ENCODE measurements at places on chromosomes 12 and 14.

- no peak for DNase-seq
Observed at GRCh38 chr12:2111826-2112225, 59.0 kb downstream of the CACNA1C start.

DNA sequence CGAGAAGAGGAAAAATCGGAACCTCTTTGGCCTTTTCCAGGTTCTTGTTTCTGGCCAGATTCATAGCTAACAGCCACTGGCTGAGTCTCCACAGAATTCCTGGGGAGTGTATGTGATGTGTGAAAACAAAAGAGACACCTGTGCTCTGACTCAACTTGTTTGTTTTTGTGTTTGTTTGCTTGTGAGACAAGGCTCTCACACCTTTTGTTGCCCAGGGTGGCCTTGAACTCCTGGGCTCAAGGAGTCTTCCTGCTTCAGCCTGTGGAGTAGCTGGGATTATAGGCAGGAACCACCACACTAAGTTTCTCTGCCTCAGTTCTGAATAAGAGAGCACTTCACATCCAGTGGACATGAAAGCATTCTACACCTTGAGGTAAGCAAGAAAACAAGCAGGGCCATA lies 22.7 kb downstream of the MFAP5 start:
- no peak for DNase-seq

GRCh38 chr14:58598028-58598803 lies 39.5 kb upstream of the DACT1 start:
- no peak for DNase-seq

DNA sequence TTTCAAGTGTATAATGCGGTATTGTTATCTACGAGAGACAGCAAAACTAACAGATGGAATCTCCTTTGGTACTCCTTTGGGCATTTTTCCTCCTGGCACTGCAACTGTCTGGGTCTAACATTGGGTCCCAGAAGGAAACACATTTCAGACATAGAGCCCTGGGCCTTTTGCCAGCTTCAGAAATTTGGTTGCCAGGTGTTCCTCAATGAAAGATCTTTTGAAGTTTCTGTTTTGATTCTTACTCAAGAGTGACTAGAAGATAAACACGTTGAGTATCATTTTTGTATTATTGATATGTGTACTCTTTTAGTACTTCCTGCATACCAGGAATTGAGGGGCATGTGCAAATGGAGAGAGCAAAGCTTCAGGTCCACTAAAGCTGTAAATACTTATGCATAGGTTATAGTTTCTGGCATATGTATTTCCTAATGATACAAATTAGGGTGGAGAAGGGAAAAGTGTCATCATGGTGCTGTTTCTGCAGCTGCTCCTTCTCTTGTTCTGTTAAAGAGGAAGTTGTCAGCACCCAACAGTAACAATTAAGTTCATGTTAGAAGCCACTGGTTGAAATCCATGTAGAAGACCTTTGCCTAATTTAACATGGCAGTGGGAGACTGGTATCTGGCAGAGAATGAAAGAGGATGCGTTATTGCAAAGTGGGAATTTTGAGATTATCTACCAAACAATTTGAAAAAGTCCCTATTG lies 53.5 kb downstream of the SLC38A6 start:
- no peak for DNase-seq

GRCh38 chr12:52521175-52521567 lies 977 bp upstream of the KRT5 start:
- no peak for DNase-seq

Data from activated naive CD4-positive, alpha-beta T cell (primary cell).